ENCODE measurements at places on chromosomes 1 and 21.
A peak's percentile ranks its signal among the peaks of the same experiment; 100 is the strongest.

- no peak for DNase-seq
Observed at GRCh38 chr1:24751833-24752232, 6.6 kb downstream of the CLIC4 start.

DNA sequence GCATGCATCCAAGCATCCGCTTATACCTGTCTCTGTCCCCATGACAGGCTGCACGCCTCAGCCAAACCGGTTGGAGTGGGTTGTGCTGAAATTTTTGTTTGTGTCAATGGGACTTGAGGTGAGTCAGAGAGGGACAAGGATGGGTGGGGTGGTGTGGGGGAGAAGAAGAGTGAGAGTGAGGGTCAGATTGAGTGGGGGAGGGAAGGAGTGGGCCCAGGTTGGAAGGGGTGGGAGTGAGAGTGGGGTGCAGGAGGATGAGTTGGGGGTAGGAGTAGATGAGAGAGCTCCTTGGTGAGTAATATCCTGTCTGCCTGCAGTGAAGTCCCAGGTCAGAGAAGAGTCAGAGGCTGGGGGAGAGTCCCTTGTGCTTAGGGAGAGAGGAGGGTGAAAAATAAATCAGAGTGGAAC lies 3.3 kb upstream of the NECTIN4 start:
- no peak for DNase-seq

GRCh38 chr1:225508538-225509375 lies 80.9 kb upstream of the LBR start:
- peak; percentile 94 for DNase-seq

DNA sequence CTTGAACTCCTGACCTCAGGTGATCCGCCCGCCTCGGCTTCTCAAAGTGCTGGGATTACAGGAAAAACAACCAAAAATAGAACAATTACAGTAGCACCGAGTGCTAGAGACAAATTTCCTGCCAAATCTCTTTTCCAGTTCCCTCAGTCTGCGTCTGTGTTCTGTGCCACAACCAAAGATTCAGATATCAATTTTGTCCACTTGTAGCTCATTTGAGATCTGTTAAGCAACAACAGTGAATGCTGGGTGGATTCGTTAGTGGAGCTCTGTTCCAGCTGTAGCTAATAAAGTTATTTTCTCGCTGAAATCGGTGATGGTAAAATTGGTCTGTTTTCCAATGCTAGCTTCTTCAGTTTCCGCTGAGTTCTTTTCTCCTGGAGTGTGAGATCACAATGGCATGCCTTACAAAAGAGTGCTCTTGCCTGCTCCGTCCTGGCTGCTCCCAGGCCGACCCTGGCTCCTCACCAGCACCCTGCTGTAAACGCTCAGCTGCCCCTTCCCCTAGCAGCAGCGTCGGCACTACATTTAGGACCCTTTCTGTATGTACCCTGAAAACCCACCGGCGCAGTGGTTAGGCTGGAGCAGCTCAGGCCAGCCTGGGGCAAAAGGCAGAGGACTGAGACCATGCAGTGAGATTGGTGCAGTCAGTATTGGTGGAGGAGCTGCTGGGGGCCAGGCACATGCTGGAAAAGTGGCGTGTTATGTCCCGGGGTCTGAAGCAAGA lies 395.4 kb downstream of the KIF26B start:
- DNase-seq, result no peak

- DNase-seq, result no peak
Observed at GRCh38 chr1:169392406-169392805, 24.4 kb downstream of the BLZF1 start.

- no peak for DNase-seq
Observed at GRCh38 chr1:171206978-171207355, 21.9 kb downstream of the FMO2 start.

DNA sequence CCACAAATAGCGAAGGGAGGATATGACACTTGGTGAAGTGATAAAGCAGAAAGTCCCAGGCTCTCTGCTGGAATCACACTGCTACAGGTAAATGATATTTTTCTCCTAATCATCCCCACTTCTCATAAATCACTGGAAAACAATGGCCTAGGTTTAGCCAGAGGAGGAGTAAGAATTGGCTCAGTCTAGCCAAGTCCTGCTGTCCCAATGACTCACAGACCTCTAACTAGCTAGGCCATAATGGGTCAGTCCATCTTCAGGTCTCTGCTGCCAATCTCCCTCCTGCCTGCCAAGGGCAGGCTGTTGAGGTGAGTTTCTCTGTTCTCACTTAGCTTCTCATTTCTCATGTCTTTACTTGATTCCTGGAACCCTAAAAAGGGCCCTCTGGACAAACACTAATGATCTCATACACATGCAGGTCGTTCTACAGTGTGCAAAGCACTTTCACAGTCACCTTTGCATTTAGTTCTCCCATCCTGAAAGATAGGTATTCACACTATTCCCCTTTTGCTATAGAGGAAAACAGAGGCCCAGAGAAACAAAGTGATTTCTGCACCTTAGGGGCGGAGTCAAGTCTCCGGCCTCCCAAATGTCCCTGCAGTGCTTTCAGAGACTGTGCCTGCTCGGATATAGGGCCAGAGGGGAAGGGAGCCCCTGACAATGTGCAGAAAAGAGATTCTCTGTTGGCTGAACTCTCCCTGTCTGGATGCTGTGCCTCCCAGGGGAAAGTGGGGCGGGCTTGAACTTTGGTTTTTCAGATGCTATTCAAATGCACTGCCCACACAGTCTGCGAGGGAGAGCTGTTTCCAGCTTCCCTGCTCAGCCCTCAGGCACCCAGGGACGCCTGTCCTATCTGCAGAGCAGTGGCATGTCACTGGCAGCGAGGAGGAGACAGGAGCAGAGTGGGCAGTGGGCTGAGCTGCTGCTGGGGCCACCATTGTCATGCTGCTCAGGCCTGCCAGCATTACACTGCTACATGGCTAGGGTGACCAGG lies 3.9 kb upstream of the CDK18 start:
- no peak for DNase-seq

DNA sequence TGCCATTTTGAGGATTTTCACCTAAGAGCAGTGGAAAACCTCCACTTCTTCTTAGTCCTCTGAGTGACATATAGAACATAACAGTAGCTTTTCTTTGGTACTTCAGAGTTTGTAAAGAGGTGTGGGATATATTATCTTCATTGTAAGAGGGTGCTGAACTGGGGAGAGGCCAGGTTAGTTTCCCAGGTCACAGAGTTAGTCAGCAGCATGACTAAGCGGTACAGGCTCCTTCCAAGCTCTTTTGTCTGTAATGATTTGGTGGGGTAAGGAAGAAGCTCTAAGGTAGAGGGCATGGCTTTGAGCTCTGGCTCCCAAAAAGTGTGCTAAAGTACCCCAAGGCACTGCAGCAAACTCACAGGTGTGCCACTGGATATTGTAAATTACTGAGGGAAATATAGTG lies 325.0 kb upstream of the PLXNA2 start:
- DNase-seq, result no peak

DNA sequence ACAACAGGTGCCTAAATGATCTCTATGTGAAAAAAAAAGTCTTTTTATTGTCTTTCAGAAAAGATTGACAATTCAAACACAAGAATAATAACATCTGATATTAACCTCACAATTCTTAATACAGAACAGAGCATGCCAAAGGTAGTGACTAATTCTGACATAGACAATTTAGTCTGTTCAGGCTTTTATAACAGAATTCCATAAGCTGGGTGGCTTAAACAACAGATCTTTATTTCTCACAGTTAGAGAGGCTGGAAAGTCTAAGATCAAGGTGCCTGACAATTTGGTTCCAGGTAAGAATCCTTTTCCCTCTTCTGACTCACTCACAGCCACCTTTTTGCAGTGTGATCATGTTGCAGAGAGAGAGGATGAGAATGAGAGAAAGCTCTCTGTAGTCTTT lies 27.0 kb downstream of the DPYD start:
- no peak for DNase-seq

DNA sequence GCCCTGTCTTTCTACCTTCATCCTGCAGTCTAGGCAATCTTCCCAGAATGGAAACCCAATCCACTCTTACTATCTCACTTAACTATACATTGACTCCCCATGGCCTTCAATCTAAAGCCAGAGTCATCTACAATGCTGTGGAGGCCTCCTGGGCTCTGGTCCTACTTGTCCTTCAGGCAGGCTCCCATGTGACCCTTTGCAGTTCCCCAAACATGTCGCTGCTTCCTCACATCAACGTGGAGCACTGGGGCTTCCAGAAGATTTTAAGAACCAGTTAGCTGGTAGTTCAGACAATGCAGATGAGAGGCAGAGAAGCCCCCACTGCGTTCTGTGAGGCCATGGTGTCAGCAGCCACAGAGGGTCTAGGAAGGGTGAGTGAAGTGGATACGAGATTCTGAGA lies 18.6 kb downstream of the LYPD8 start:
- no peak for DNase-seq

GRCh38 chr21:15870819-15871218 lies 141.0 kb downstream of the USP25 start:
- DNase-seq, result no peak

DNA sequence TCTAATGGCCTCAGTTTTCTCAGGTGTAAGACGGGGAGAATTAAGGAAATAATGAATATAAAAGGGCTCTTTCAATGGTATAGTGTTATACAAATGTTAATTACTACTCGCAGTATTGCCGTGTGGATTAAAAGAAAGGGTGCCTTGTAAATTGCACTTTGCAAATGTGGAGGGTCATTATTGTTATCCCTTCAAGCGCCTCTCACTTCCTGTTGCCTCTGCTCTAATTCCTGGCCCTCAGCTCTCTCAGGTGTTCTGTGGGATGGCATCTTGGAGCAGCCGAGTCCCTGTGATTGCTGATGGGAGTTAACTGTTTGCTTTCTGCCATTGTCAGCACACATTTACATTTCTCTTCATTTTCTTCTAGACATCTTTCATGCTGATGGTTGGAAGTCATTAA lies 7.1 kb upstream of the S100A11 start:
- no peak for DNase-seq
